Posterior cingulate gyrus (tissue), 11 donors: ENCODE measurements at places on chromosomes 11 and 22.

GRCh38 chr11:1929621-1930461 is 10.3 kb downstream of the TNNT3 start:
- DNase-seq: no peak

DNA sequence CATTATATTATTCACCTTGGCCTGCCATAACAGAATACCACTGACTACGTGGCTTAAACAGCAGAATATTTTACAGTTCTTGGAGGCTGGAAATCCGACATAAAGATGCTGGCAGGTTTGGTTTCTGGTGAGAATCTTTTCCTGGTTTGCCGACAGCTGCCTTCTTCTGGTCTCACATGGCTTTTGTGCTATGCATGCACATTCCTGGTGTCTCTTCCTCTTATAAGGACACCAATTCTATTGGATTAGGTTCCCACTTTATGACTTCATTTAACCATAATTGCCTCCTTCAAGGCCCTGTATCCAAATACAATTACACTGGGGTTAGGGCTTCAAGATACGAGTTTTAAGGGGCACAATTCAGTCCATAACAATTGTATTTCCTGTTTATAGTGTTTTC is 17.1 kb downstream of the RNF214 start:
- DNase-seq: no peak

GRCh38 chr11:93166194-93166593 is 31.6 kb downstream of the SLC36A4 start:
- no peak for DNase-seq

DNA sequence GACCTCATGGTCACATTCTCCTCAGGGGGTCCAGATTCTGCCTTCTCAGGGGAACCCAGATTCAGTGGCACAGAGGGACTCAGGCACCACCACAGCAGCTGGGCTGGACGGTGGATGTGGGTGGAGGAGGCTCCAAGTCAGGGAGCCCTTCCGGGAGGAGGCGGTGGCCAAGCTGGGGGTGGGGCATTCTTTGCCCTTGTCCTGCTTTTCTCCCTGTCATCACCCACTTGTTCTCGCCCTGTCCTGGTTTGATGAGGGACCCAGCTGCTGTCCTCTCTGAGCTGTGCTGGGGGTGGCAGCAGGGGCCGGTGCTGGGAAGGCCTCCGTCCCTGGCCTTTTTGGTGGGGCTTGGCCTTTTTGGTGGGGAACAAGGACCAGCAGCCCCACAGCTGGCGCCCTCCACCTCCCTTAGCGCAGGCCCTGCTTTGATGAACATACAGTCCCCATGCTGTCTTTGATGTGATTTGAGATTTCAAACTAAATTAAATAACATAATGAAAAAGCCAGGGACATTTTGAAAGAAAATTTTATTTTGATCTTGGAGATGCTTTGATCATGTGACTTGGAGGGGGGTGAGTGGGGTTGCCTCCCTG is 1168.2 kb downstream of the BRD1 start:
- no peak for DNase-seq

GRCh38 chr11:113262594-113262993 is 51.8 kb upstream of the TTC12 start:
- DNase-seq: no peak

DNA sequence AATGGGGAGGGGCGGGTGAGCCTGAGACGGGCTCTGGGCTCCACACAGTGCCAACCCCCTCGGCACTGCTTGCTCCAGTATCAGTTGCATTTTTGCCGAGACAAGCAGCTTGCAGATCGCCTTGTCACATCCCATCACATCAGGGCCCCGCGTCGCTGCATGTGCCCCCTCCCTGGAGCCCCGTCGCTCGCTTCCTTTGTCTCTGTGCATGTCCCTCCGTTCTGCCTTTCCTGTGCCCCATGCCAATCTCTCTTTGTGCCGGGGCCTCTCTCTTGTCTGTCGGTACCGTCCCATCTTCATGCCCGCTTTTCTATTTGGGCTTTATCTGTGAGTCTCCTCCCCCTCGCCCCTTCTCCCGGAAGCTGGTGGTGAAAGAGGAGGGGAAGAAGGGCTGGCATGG is 202.2 kb downstream of the CEP164 start:
- DNase-seq: no peak

DNA sequence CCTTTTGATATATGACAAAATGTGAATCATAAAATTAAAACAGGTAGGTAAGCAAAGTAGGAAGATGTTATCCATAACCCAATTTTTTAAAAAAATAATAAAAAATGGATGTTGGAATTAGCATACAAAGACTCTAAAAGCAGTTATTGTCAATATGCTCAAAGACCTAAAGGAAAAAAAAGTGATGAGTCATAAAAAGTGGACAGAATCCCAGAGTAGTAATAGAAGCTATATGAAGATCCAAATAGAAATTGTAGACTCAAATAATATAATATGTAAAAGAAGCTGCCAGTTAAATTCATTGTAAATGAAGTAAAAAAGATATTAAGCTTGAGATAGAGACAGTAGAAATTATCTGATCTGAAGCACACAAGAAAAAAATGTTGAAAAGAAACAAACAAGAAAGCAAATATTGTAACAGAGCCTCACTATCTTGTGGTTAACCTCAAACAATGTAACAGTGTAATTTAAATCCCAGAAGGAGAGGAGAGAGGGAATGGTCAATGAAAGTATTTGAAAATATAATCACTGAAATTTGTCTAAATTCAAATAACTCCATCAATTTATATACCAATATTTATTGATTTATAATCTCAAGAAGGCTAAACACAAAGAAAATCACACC is 773.4 kb upstream of the RAG2 start:
- DNase-seq: no peak

GRCh38 chr11:8138526-8138925 is 30.3 kb downstream of the RIC3 start:
- no peak for DNase-seq

DNA sequence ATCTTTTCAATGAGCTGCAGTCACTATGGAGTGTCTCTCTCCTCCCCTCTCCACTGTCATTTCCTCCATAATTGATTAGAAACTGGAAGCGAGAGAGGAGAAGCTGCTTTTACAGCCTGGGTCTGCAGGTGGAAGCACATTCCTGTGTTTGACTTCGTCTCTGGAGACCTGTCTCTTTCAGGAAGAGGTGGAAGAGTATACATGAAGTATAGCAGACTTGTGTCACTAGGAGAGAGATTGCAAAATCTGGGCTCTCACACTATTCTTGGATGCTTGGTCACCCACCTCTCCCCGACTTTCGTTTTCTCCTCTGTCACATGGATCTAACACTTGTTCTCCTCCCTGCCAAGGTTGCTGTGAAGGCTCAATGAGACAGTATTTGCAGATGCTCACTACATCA is 323.3 kb downstream of the NTM start:
- no peak for DNase-seq

DNA sequence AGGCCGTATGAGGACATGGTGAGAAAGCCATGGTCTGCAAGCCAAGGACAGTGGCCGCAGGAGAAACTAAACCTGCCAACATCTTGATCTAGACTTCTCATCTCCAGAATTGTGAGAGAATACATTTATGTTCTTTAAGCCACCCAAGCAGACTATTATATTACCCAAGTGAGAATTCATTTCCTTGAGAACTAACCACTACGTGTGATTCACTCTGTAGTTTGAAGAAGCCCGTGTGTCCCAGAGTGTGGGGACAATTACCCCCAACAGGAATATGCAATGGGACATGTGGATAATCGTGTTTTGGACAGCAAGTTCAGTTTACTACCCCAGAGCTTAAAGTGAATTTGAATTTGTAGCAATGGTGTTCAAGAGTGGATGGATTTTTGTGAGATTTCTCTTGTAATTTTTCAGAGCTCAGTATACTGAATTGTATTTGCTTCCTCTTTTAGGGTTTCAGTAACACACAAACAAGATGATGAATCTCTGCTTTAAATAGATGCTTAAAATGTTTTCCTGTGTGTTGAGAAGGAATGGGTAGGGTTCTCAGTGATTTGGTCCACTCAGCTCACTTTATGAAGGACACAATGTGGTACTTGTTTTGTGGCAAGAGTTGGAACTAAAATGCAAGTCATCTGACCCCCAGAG is 100.0 kb upstream of the ARHGAP20 start:
- no peak for DNase-seq

DNA sequence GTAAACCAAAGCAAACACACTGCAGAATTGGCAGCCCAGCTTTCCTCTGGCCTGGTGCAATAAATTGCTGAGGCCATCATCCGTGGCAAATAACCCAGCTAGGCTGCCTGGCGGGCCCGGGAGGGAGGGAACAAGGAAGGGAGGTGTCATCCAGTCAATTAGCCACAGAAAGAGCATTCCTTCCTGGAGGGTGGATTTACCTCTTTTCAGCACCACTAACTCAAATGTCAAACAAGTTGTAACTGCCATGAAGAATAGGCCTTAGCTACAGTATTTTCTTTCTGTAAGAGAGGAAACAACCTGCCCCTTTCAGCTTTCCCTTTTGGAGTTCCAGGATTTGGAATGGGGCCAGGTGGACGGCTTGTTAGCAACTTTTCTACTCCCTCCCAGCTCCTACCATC is 163.8 kb upstream of the BDNF start:
- DNase-seq: no peak

- DNase-seq: no peak
Measured at GRCh38 chr22:36160499-36160942, at the start of gene APOL3. Gene APOL3 (minus strand): TSS chr22:36160755. CDS start chr22:36149055, 11,700 bp downstream.

GRCh38 chr22:37526376-37526775 is 7.2 kb upstream of the CARD10 start:
- no peak for DNase-seq

GRCh38 chr11:120335556-120335907 is 681 bp upstream of the ARHGEF12 start:
- DNase-seq: no peak

DNA sequence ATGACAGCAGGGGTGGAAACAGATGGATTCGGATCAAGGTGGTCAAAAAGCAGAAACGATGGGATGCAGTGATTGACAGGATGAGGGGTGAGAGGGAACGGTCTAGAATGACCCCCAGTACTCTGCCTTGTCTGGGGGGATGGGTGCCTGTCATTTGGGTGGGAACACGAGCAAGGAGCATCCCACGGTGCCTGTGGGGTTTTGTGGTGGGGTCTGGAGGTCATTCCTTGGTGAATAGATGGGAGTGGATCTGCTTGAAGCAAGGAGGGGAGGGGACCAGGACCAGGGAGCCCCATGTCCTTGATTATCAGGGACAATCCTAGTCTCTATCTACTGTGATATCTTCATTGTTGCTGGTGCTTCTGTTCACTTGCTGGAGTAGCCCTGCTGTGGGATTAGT is 8.1 kb upstream of the CERK start:
- DNase-seq: no peak

GRCh38 chr11:14455648-14456430 is 43.8 kb downstream of the COPB1 start:
- DNase-seq: no peak

DNA sequence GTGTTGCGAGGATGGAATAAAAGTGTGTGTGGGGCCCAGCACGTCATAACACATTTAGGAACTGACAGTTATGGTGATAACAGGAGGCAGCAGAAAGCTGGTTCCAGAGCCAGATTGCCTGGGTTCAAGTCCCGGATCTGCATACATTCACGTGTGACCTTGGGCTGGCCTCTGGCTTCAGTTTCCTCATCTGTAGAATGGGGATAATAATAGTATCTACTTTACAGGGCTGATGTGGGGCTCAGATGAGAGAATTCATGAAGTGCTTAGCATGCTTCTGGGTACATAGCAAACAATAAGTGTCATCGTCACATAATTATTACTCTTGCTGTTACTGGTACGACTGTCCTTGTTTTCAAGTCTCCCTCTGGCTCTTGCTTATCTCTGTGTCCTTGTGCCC is 97.3 kb downstream of the KIAA1671 start:
- no peak for DNase-seq

DNA sequence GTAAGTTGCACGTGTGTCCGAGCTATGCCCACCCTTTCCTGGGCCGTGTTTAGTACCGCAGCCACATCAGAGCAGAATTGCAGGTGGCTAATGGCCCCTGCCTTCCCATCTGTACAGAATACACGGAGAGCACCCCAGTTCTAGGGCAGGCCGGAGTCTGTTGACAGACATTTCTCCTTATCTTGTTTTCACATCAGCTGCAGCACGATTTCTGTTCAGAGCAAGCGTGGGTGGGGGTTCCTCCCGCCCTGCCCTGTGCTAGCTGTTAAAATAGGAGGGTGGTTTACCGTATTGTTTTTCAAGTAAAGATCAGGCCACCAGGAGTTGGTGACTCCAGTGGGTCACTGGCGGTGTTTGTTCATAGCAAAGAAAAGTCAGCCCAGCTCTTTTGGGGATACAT is 41.1 kb downstream of the UBASH3B start:
- DNase-seq: no peak

GRCh38 chr11:27196203-27196897 is 155.7 kb downstream of the BBOX1 start:
- DNase-seq: no peak

DNA sequence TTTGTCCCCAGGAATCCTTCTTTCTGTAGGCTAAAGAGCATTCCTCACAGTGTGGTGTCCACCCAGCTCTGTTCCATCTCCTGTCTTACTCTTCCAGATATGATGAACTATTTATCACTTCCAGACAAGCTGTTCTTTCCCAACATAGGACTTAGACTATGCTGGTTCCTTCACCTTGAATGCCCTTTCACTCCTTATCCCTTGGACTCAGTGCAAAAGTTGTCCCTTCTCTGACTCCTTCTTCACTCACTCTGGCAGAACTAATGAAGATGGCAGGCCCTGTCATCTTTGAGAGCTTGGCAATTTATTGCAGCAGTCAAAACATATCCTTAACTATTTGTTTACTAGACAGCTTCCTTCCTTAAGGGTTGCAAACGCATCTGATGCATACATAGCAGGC is 3.5 kb upstream of the OSBP2 start:
- DNase-seq: no peak

DNA sequence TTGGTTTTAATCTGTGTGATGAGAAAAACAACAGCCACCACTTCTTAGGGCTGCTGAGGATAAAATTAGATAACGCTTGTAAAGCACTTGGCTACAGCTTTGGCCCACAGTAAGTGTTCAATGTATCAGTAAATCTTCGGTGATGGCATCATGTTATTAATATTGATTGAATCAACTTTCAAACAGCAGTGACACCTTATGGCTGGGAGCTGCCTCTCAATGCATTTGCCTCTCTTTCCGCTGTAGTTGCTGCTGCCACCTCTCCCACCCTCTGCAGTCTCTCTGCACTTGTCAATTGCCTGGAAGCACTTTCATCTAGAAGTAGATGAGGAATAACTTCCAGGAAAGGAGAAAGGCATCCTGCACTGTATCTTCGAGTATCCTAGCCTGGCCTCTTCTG is 491.1 kb downstream of the OPCML start:
- DNase-seq: no peak

GRCh38 chr11:69302447-69303020 is 8.6 kb downstream of the MYEOV start:
- DNase-seq: no peak

DNA sequence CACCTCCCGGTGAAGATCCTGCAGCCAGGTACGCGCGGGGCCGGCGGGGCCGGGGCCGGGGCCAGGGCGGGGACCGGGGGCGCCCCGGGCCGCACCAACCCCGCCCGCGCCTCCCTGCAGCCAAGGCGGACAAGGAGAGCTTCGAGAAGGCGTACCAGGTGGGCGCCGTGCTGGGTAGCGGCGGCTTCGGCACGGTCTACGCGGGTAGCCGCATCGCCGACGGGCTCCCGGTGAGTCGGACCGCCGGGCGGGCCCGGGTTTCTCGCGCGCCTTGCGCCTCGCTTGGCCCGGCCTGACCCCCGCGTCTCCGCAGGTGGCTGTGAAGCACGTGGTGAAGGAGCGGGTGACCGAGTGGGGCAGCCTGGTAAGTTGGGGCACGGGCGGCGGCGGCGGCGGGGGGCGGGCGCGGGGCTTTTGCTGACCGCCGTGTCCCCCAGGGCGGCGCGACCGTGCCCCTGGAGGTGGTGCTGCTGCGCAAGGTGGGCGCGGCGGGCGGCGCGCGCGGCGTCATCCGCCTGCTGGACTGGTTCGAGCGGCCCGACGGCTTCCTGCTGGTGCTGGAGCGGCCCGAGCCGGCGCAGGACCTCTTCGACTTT is 531 bp downstream of the PIM3 start:
- DNase-seq: peak; percentile 30
